Prostate gland (tissue), 2 donors: ENCODE measurements at places on chromosomes 7 and 10. TPM values are rescaled to one million over a fixed set of nuclear protein-coding genes. Genes with fewer than 3 reads are reported as not detected.

The CTTNBP2 gene
- total RNA-seq: 8.3 TPM

- H3K36me3 ChIP-seq: no peaks in the 10 kb centered on the region
- no peaks in the 10 kb centered on the region for H3K27me3 ChIP-seq
- no peak overlapping the region for H3K27ac ChIP-seq
- no peak for DNase-seq
- H3K4me1 ChIP-seq: no peaks in the 10 kb centered on the region
These were observed 131.7 kb downstream of the TEX36 start for GRCh38 chr10:125551247-125551646.

DNA sequence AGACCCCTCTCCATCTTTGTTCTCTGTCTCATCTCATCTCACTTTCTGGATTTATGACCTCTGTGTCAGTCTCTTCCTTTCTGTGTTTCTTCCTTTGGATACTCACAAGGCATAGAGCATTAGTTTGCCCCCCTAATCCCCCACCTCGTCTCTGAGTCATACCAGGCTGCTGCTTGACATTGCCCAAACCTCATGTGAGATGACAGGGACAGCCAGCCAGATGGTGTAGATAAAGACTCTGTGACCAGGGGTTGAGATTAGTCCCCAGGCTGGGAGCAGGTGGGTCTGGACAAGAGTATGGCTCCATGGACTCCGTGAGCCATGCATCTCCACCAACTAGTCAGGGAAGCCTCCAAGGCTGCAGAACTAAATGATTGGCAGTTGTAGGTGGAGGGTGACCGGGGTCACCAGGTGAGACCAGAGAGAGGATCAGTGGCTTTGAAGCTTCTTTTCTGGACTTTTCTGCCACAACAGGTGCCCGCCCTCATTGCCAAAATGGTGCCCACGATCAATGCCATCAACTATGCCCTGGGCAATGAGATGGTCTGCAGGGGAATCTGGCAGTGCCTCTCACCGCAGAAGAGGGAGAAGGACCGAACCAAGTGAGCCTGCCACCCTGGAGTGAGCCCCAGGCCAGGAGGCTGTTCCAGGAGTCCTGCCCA, 13.3 kb downstream of the RGR start:
- DNase-seq: no peak
- no peaks in the 10 kb centered on the region for H3K36me3 ChIP-seq
- H3K27ac ChIP-seq: no peak overlapping the region
- no peaks in the 10 kb centered on the region for H3K4me1 ChIP-seq
- no peaks in the 10 kb centered on the region for H3K27me3 ChIP-seq

DNA sequence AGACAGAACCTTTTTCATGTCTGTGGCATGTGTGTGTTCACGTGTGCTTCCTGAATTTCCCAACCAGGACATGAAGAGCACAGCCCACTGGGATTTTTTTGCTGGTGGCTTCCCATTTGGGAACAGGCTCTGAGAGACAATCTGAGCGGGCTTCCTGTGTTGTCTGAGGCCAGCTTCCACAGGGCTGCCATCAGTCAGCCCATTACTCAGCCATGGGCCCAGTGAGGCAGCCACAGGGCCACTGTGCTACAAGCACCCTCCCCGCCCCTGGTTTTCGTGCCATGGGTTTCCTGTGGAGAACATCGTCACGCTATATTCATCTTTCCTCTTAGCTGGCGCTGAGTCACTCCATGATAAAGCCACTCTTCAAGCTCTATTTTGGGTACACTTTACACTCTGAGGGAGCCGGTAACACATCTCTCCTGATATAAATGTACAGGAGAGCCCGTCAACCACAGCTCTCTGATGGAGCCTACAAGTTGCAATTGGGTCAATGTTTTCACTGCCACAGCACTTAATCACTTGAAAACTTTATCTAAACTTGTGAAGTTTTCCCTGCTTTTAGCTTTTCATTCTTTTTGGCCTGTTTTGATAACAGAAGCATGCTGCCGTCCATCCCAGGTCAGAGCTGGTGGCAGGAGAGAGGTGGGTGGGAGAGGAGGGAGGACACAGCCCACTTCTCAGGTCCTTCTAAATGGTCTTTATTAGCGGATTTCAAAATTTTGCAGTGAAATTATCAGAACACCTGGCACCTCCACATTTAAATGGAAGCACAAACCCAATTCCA, 96.9 kb downstream of the HIPK2 start:
- peak overlapping the region; percentile 86 for H3K27ac ChIP-seq
- no peaks in the 10 kb centered on the region for H3K36me3 ChIP-seq
- H3K4me1 ChIP-seq: peaks cover 24% of the 10 kb centered on the region
- no peaks in the 10 kb centered on the region for H3K27me3 ChIP-seq

- no peak overlapping the region for H3K4me3 ChIP-seq
- H3K27me3 ChIP-seq: no peaks in the 10 kb centered on the region
- H3K36me3 ChIP-seq: no peaks in the 10 kb centered on the region
- H3K27ac ChIP-seq: peak overlapping the region; percentile 28
- peaks cover 43% of the 10 kb centered on the region for H3K4me1 ChIP-seq
These were observed 20.0 kb downstream of the ZMIZ1 start for GRCh38 chr10:79088613-79089355.

- DNase-seq: no peak
- H3K27me3 ChIP-seq: no peaks in the 10 kb centered on the region
- peak overlapping the region; percentile 63 for H3K27ac ChIP-seq
- H3K36me3 ChIP-seq: no peaks in the 10 kb centered on the region
- H3K4me1 ChIP-seq: no peaks in the 10 kb centered on the region
These were observed 85.6 kb upstream of the PDCD4 start for GRCh38 chr10:110786172-110786571.

GRCh38 chr7:75572814-75573213, 80.7 kb downstream of the SPDYE5 start:
- H3K4me3 ChIP-seq: no peak overlapping the region
- DNase-seq: no peak
- no peak overlapping the region for H3K27ac ChIP-seq
- H3K36me3 ChIP-seq: no peaks in the 10 kb centered on the region
- H3K4me1 ChIP-seq: no peaks in the 10 kb centered on the region

DNA sequence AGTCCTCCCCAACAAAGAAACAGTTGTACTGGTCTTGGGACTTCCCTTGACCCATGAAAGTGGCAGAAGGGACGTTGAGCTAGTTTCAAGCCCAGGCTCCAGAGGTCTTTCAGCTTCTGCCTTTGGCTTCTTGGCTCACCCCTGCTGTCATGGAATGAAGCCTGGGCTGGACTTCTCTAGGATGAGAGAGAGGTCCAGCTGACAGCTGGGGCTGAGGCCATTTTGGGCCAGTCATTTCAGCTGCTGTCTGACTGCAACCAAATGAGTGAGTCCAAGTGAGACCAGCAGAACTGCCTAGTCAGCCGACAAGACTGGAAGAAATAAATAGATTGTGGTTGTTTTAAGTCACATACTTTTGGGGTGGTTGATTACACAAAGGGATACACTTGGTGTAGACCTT, 76.6 kb downstream of the TMEM178B start:
- no peak overlapping the region for H3K27ac ChIP-seq
- H3K4me3 ChIP-seq: no peak overlapping the region
- H3K36me3 ChIP-seq: no peaks in the 10 kb centered on the region
- no peaks in the 10 kb centered on the region for H3K4me1 ChIP-seq
- no peaks in the 10 kb centered on the region for H3K27me3 ChIP-seq

DNA sequence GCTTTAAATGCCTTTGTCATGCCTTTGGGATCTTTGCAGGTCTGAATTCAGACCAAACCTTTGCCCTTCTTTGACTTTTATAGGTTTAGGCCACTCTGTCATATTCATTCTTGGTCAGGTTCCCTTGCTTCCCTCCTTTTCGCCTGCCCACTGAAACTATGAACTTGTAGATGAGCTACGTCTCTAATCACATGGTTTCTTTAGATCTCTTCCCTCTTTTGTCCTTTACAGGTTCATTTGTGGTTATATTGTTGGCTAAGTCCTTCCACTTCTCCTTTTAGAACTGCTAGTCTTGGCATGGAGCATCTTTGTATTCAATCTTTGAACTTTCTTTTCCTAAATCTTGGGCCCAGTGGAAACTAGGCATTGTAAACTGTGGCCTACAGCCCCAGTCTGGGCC, 104.0 kb upstream of the ZEB1 start:
- no peaks in the 10 kb centered on the region for H3K27me3 ChIP-seq
- H3K27ac ChIP-seq: no peak overlapping the region
- no peak overlapping the region for H3K4me3 ChIP-seq
- no peaks in the 10 kb centered on the region for H3K4me1 ChIP-seq
- DNase-seq: no peak

DNA sequence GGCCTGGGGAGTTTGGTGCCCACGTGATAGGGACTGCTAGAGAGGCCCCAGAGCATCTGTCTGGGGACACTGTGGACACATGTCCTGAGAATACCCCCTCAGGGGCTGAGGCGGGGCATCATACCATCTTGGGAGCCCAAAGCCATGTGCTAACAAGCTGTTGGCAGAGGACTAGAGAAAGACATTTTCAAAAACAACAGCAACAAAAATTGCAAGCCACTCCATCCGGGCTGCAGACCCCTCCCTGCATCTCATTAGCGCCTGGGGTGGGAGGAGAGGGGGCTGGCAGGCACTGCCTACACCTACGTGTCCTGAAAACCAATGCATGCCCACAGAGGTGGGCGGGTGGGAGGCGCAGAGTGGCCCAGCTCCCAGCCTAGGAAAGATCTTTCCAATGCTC, 507.4 kb upstream of the PODXL start:
- H3K4me3 ChIP-seq: no peak overlapping the region
- no peak for DNase-seq
- no peaks in the 10 kb centered on the region for H3K27me3 ChIP-seq
- H3K27ac ChIP-seq: no peak overlapping the region
- H3K36me3 ChIP-seq: no peaks in the 10 kb centered on the region
- no peaks in the 10 kb centered on the region for H3K4me1 ChIP-seq

GRCh38 chr7:42930889-42931288, 1.1 kb downstream of the PSMA2 start:
- H3K4me1 ChIP-seq: peaks cover 7% of the 10 kb centered on the region
- H3K27ac ChIP-seq: peak overlapping the region; percentile 16
- no peaks in the 10 kb centered on the region for H3K36me3 ChIP-seq
- peak overlapping the region; percentile 76 for H3K4me3 ChIP-seq
- no peaks in the 10 kb centered on the region for H3K27me3 ChIP-seq

- H3K27me3 ChIP-seq: no peaks in the 10 kb centered on the region
- no peaks in the 10 kb centered on the region for H3K36me3 ChIP-seq
- no peaks in the 10 kb centered on the region for H3K4me1 ChIP-seq
These were observed 118.7 kb downstream of the NPY start for GRCh38 chr7:24402655-24403054.

DNA sequence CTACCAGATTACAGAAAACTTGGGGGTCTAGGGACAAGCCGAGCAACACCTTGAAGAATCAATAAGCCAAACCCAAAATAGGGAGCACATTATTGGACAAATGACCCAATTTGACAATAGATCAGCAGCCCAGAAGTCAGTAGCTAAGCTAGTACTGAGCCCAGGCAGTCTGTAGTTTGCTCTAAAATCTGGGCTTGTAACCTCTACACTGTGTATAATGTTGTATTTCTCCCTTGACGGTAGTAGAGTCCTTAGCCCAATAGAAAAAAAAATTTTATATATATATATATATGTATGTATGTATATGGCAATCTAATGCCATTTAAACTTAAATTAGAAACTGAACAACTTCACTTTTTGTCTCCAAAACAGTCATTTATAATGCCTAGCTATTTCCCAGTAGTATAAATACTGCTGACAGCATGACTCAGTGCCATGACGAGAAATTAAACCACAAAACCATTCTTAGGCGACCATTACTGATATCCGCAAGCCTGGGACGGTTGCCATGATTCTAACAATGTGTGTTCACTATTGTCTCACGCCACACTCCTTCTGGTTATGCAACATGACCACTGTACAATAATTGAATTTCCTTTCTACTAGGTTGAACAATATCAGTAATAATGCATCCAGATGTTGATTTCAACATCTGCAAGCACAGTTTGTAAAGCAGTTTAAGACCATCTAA, 110.5 kb downstream of the IPMK start:
- H3K4me3 ChIP-seq: no peak overlapping the region
- no peak for DNase-seq
- no peaks in the 10 kb centered on the region for H3K36me3 ChIP-seq
- H3K27me3 ChIP-seq: no peaks in the 10 kb centered on the region

DNA sequence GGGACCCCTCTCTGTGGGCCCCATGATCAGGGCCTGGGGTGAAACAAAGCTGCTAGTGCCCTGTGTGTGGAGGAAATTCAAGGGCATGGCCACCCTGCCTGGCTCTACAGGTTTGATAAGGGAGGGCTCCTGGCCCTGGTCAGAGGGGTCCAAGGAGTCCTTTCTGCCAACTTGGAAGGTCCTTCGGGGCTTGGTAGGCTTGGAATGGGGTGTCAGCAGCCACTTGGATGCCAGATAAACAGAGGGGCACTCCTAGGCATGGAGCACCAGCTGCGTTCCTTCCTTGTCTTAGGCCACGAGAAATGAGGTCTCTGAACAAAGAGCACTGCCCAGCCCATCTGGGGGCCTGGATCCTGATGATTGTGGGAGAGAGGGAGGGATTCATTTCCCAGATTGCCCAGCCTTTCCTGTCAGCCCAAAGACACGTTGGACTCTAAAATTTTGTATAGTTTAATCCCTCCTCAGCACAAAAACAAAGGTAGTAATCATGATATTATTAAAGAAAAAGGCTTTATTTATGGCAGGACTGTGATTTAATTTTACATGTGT, 5.1 kb downstream of the MTURN start:
- H3K36me3 ChIP-seq: no peaks in the 10 kb centered on the region
- H3K4me1 ChIP-seq: no peaks in the 10 kb centered on the region
- no peak for DNase-seq
- no peak overlapping the region for H3K4me3 ChIP-seq

GRCh38 chr7:112529521-112529920, 48.7 kb downstream of the LSMEM1 start:
- H3K4me3 ChIP-seq: no peak overlapping the region
- H3K36me3 ChIP-seq: no peaks in the 10 kb centered on the region
- H3K27me3 ChIP-seq: no peaks in the 10 kb centered on the region
- DNase-seq: no peak

DNA sequence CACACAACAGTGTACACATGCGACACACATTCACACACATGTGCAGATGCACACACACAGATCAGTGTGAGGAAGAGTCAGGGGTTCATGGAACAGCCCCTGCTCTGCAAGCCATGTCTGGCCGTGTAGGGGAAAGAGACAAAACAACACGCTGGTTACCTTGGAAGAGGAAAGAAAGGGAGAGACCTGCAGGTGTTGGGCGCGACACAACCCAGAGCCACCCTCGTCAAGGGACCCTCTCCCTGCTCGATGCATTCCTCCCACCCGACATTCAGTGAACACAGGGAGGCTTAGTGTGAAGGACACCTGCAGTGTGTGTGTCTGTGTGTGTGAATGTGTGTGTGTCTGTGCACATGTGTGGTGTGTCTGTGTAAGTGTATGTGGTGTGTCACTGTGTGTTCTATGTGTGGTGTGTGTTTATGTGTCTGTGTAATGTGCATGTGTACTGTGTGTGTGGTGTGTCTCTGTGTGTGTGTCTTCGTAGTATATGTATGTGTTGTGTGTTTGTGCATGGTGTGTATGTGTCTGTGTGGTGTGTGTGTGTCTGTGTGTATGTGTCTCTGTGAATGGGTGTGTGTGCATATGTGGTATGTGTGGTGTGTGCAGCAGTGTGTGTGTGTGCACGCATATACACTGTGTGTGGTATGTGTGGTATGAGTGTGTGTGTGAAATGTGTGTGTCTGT, 69.5 kb upstream of the PITRM1 start:
- H3K4me3 ChIP-seq: no peak overlapping the region
- DNase-seq: no peak
- H3K27ac ChIP-seq: no peak overlapping the region
- H3K36me3 ChIP-seq: no peaks in the 10 kb centered on the region
- H3K4me1 ChIP-seq: no peaks in the 10 kb centered on the region
- no peaks in the 10 kb centered on the region for H3K27me3 ChIP-seq
